ENCODE measurements at places on chromosomes 16 and 17.

DNA sequence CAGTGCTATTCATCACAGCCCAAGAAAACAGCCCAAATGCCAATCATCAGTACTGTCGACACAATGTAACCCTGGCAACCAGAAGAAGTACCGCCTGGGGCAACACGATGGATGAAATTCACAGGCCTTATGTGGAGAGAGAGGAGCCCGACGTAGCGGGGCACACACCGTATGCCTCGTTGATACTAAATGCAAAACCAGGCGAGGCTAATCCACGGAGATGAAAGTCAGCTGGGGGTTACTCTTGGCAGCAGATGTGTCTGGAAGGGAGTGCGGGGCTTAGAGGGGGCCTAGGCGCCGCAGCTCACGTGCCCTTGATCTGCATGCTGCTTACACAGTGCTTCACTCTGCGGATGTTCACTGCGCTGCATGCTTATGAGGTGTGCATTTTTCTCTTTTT lies 29.8 kb downstream of the ITGAE start:
- DNase-seq, result no peak

- peak; percentile 60 for DNase-seq
These were observed 87.8 kb upstream of the NOL11 start for GRCh38 chr17:67629971-67630320.

- DNase-seq, result peak; percentile 59
These were observed 680 bp downstream of the SKA2 start for GRCh38 chr17:59154292-59154720.

DNA sequence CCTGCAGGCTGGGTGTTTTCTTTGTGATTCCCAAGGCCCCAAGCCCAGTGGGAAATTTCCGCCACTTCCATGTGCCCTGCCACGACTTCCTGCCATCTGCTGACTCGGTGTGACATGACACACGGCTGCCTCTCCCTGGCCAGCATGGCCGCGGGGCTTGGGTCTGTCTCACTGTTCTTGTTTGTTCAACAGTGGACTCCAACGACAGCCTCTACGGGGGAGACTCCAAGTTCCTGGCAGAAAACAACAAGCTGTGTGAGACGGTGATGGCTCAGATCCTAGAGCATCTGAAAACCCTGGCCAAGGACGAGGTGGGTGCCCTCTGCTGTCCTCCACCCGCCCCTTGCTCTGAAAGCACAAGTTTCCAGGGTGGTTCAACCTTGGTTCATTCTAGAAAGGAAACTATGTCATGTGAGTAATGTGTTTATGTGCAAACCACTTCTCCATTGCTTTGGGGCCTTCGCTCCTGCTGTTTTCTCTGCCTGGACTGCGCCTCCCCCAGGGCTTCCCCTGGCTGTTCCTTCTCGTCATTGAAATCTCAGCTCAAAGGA lies 26.8 kb downstream of the KNOP1 start:
- no peak for DNase-seq

- no peak for DNase-seq
These were observed 143.0 kb downstream of the FTO start for GRCh38 chr16:53846971-53847370.

GRCh38 chr16:56711862-56712261 lies 18.1 kb upstream of the NUP93 start:
- peak; percentile 18 for DNase-seq

- no peak for DNase-seq
These were observed 169.5 kb downstream of the C16orf78 start for GRCh38 chr16:49542946-49543630.

GRCh38 chr17:57666201-57666870 lies 78.8 kb downstream of the CCDC182 start:
- no peak for DNase-seq

DNA sequence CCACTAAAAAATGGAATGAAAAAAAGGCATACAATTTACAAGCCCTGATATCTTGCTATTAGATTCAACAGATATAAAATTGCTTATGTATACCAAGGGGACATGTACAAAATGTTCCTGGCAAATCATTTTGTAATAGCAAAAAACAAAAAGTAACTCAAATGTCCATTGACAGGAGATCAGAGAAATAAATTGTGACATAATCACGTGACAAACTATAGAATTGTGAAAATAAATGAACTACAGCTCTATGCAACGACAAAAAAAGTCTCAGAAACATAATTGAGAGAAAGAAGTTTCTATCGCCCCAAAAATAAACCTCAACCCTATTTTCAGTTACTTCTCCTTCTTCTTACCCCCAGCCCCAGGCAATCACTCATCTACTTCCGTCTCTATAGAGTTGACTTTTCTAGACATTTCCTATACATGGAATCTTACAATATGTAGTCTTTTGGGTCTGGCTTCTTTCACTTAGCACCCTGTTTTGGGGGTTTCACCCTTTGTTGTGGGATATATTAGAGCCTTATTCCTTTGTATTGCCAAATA lies 12.1 kb upstream of the ACE start:
- no peak for DNase-seq

- DNase-seq, result peak; percentile 34
These were observed 21.8 kb downstream of the DRC3 start for GRCh38 chr17:17994271-17995069.

DNA sequence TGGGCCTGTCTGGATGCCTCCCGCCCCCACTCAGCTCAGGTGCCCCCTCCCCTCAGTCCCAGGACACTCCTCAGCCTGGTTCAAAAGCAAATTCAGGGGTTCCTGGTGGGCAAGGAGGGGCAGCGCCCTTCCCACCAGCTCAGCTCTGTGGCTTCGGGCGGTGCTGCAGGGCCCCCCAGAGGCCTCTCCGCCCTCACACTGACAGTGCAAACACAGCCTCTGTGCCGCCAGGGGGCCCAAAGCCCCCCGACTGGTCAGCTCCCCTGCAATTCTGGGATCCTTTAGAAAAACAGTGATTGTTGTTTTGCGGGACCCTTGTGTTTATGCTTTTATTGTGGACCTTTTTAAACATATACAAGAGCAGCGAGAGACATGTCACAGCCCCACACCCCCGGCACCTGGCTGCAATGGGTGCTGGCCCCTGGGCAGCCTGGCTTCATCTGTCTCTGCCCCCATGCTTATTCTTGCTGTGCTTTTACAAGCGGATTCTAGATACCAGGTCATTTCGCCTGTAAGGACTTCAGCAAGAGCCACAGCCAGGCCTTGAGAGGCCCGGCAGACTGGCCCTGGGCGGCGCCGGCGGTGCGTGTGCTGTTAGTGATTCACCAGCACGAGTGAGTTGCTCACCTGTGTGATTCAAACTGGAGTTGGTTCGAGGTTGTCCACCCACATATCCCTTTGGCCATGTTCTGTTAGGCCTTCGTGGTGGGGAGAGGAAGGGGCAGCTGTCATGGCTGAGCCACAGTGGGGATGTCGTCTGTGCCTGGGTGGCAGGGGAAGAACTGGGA lies 21.2 kb downstream of the ZNF469 start:
- no peak for DNase-seq

GRCh38 chr17:65017207-65017774 lies 39.2 kb downstream of the GNA13 start:
- DNase-seq, result no peak

DNA sequence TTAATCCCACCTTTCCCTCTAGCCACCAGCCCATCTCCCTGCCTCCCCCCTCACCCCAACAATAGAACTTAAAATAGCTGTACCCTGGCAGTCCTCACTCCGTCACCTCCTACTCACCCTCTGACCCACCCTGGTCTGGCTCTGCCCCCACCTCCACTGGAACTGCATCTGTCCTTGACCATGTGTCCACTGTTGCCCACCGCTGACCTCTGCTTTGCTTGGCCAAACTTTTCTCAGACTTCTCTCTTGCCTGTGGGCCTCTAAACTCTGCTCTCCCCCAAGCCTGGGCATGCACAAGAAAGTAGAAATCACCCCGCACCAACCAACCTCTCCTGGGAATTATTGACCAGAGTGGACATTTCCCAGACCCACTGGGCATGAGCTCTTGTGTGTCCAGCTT lies 169.8 kb downstream of the WSCD1 start:
- DNase-seq, result no peak

DNA sequence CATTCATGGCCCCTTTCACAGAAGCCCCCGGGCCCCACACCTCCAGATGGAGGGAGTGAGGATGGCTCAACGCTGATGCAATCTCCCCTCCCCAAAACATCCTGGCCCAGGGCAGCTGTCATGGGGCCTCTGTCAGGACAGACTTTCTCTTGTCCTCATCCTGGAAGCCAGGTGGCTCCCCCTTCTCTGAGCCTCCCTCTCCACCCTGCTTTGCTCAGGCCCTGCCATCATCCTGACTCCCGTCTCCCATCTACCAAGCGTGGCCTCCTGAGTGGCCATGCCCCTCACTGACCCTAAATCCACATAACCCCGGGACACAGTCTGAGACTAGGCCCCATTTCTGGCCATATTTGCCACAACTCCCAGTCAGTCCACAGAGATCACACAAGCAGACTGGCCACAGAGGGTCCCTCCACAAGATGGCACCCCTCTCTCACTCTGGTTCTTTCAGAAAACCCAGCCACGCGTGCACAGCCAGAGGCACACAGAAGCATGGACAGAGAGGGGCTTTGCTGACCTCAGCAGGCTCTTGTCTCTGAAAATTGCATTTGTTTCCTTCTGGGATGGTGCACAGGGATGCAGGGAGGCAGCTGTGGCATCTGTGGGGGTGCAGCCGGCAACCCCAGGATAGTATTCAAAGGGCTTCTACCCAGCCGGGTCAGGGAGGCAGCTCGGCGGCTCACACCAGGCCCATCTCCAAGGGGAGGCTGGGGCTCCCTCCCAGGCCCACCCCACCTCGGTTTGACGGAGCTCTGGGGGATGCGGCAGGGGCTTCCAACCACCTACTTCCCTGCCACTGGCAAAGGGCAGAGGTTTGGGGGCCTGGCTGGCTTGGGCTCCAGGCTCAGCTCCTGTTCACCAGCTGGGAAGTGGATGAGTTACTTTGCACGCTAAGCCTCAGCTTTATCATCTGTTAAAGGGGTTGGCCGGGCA lies 16.9 kb downstream of the DOC2B start:
- DNase-seq, result peak; percentile 24

DNA sequence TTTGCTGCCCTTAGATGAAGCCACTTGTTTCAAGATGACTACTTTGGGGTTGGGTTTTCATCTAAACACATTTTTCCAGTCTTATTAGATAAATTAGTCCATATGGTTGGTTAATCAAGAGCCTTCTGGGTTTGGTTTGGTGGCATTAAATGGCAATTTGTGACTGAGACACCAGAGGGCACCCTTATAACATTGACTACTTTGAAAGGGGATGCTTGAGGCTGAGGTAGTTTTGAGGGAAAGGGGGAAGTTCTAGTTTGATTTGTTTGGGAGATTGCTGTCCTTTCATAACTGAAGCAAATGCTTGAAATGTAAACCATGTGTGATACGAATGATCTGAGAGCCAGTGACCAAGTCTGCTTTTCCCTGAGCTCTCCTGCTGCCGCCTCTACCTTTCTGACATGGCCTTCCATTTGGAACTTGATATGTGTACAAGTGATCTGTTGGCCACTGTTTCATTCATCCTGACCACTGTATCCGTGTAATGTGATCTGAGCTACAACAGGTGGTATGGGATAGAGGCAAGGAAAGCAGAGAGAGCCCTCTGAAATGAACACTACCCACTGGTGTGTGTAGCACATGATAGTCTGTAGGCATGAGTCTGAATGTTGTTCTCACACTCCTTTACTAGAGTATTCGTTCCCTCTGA lies 5.8 kb upstream of the RARA start:
- DNase-seq, result peak; percentile 75

DNA sequence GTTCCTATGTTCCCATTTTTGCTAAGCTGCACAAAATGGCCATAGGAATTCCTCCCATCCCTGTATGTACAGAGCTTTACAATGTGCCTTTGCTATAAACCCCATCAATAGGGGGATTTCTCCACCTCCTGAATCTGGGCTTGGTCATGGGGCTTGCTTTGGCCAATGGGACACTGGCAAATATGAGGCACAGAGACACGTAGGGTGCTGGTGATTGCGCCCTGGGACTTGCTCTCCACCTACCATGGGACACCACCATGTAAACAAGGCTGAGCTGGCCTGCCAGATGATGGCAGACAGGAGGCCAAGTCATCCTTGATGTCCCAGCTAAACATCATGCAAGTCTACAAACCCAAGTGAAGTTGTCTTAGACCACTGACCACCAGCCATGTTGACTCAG lies 15.3 kb upstream of the ALDH3A1 start:
- no peak for DNase-seq

DNA sequence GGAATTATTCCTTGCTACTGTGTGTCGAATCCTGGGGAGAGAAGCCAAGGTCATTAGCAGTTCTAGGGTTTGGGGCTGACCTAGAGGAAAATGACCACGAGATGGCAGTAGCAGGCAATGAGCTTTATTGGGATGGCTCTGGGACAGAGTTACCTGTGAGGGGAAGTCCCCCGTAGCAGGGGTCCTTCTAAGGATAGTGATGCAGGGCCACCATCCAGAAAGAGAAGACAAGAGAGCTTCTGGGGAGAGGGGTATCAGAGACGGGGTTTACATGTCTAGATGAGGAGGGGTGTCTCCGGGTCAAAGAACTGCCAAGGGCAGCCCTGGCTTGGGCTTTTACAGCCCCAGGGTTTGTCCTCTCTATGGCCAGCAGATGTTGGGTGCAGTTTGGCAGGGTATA lies 6.4 kb upstream of the GGT6 start:
- peak; percentile 42 for DNase-seq

DNA sequence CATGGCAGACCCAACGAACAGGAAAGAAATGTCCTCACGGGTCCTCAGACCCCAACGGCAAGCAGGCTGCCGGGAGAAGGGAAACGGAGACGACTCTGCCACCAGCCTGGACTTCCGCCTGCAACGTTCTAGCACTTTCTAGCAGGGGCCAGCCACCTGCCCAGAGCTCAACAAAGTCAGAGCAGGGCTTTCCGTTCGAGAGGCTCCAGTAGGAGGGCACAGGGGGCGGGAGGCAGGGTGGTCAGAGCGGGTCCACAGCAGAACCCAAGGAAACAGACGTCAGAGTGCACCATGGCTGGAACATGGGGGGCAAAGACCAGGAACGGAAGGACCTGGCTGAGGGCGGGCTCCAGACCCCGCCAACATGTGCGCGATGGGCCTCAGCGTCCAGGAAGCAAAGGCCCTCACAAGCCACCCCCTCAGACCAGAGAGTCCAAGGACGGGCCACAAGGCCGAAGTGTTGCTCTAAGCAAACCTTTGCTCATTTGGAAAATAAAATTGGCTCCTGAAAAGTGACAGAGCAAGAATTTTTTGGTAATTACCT lies 29.4 kb upstream of the C16orf95 start:
- no peak for DNase-seq

GRCh38 chr16:3276679-3277078 lies 6.6 kb upstream of the ZNF263 start:
- DNase-seq, result no peak

- DNase-seq, result no peak
These were observed 336.6 kb downstream of the TMEM114 start for GRCh38 chr16:8253718-8254117.

GRCh38 chr17:60598001-60598736 lies 1.8 kb upstream of the PPM1D start:
- no peak for DNase-seq

- DNase-seq, result peak; percentile 17
These were observed 647 bp downstream of the PRSS8 start for GRCh38 chr16:31134625-31135534.
